Ascending aorta (tissue), 2 donors: ENCODE measurements at places on chromosomes 5 and 9. TPM values are rescaled to one million over a fixed set of nuclear protein-coding genes. Genes with fewer than 3 reads are reported as not detected.

GRCh38 chr5:186091-187041, 4.9 kb upstream of the LRRC14B start:
- no peak overlapping the region for H3K4me3 ChIP-seq
- DNase-seq, result no peak
- H3K27me3 ChIP-seq, result no peaks in the 10 kb centered on the region
- peaks cover 6% of the 10 kb centered on the region for H3K4me1 ChIP-seq
- no peaks in the 10 kb centered on the region for H3K36me3 ChIP-seq
- no peak overlapping the region for H3K27ac ChIP-seq

- H3K27me3 ChIP-seq, result no peaks in the 10 kb centered on the region
- H3K4me3 ChIP-seq, result no peak overlapping the region
- no peaks in the 10 kb centered on the region for H3K4me1 ChIP-seq
Observed at GRCh38 chr9:107404161-107404560, 85.4 kb downstream of the KLF4 start.

- no peak overlapping the region for H3K27ac ChIP-seq
- H3K27me3 ChIP-seq, result no peaks in the 10 kb centered on the region
- peak; percentile 53 for DNase-seq
- H3K4me3 ChIP-seq, result no peak overlapping the region
- H3K36me3 ChIP-seq, result no peaks in the 10 kb centered on the region
Observed at GRCh38 chr5:173313351-173313801, 14.8 kb downstream of the STC2 start.

- no peak overlapping the region for H3K4me3 ChIP-seq
- no peaks in the 10 kb centered on the region for H3K4me1 ChIP-seq
- no peak for DNase-seq
- no peaks in the 10 kb centered on the region for H3K36me3 ChIP-seq
Observed at GRCh38 chr9:22911632-22912031, 465.0 kb downstream of the DMRTA1 start.

- no peak overlapping the region for H3K4me3 ChIP-seq
- no peaks in the 10 kb centered on the region for H3K36me3 ChIP-seq
- DNase-seq, result no peak
- H3K4me1 ChIP-seq, result no peaks in the 10 kb centered on the region
- no peaks in the 10 kb centered on the region for H3K27me3 ChIP-seq
- no peak overlapping the region for H3K27ac ChIP-seq
Observed at GRCh38 chr5:94174748-94175411, 433.5 kb upstream of the POU5F2 start.

GRCh38 chr9:123049589-123050222, 16.2 kb downstream of the GPR21 start:
- no peaks in the 10 kb centered on the region for H3K27me3 ChIP-seq
- H3K4me3 ChIP-seq, result no peak overlapping the region
- no peaks in the 10 kb centered on the region for H3K36me3 ChIP-seq
- no peak for DNase-seq
- peak overlapping the region; percentile 82 for H3K27ac ChIP-seq

DNA sequence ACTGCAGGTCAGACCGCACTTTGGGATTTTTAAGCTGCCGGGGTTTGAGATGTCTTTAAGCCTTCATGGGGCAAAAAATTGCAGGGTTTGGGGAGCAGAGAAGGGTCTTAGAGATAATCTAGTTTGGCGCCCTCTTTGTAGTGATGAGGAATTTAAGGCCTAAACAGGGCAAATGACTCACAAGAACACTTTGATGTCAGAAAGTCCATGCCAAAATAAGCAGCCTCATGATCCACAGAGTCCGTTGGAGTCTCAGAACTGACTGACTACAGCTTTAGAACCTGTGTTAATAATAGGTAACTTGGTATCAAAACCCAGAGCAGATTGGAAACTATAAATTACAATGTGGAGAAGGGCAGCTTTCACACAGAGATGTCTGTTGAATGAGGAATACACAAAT, 35.9 kb upstream of the PTGS1 start:
- H3K4me1 ChIP-seq, result no peaks in the 10 kb centered on the region
- H3K36me3 ChIP-seq, result peaks cover 3% of the 10 kb centered on the region
- H3K4me3 ChIP-seq, result no peak overlapping the region
- no peak overlapping the region for H3K27ac ChIP-seq
- H3K27me3 ChIP-seq, result no peaks in the 10 kb centered on the region

GRCh38 chr5:118520771-118521415, 467.5 kb downstream of the DTWD2 start:
- no peaks in the 10 kb centered on the region for H3K36me3 ChIP-seq
- H3K4me1 ChIP-seq, result peaks cover 6% of the 10 kb centered on the region
- no peak for DNase-seq
- no peaks in the 10 kb centered on the region for H3K27me3 ChIP-seq
- H3K4me3 ChIP-seq, result no peak overlapping the region

GRCh38 chr9:101477214-101477613, 41.6 kb upstream of the ALDOB start:
- no peaks in the 10 kb centered on the region for H3K27me3 ChIP-seq
- no peak overlapping the region for H3K27ac ChIP-seq
- peaks cover 22% of the 10 kb centered on the region for H3K36me3 ChIP-seq
- no peak overlapping the region for H3K4me3 ChIP-seq
- DNase-seq, result no peak

GRCh38 chr9:36939655-36940499, 94.2 kb downstream of the PAX5 start:
- H3K27me3 ChIP-seq, result no peaks in the 10 kb centered on the region
- no peaks in the 10 kb centered on the region for H3K36me3 ChIP-seq
- DNase-seq, result no peak
- H3K4me3 ChIP-seq, result no peak overlapping the region
- no peak overlapping the region for H3K27ac ChIP-seq

GRCh38 chr5:154331232-154331631, 114.6 kb upstream of the SAP30L start:
- peaks cover 32% of the 10 kb centered on the region for H3K36me3 ChIP-seq
- peaks cover 5% of the 10 kb centered on the region for H3K4me1 ChIP-seq
- no peak overlapping the region for H3K27ac ChIP-seq

- no peaks in the 10 kb centered on the region for H3K27me3 ChIP-seq
- no peak overlapping the region for H3K4me3 ChIP-seq
- DNase-seq, result no peak
- H3K27ac ChIP-seq, result no peak overlapping the region
Observed at GRCh38 chr5:98333921-98334320, 439.5 kb upstream of the RGMB start.

CAST gene
- 266 TPM for total RNA-seq

WDR38 gene
- not detected for total RNA-seq

POLE3 gene
- total RNA-seq, result 17.5 TPM

FSTL4 gene
- total RNA-seq, result 0.11 TPM

FCN1 gene
- not detected for total RNA-seq

PRDM9 gene
- total RNA-seq, result not detected

CTXN3 gene
- total RNA-seq, result not detected

ACER2 gene
- 1.4 TPM for total RNA-seq

OR1J2 gene
- not detected for total RNA-seq

KIF4B gene
- total RNA-seq, result not detected

ANKRD55 gene
- not detected for total RNA-seq

HTR4 gene
- 0.21 TPM for total RNA-seq
